ENCODE measurements at places on chromosomes 1 and 21.

DNA sequence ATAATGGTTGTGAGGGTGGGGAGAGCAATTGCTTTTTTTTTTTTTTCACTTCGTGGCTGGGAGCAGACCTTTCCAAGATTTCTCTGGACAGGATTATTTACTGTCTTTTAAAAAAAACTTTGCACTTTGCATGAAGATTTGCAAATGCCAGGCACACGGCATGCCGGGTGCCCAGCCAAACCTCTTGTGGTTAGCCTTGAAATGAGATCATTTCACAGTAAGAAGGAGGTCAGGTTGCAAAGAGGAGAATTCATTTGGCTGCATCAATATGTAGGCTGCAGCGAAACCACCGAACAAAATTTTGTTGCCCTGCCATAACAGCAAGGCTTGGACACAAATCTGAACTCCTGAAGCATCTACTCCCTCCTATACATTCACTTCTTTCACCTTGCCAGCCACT lies 36.5 kb upstream of the KCND3 start:
- H3K4me3 ChIP-seq = no peak overlapping the region
- H3K4me1 ChIP-seq = no peaks in the 10 kb centered on the region
- no peak overlapping the region for H3K27ac ChIP-seq
- H3K36me3 ChIP-seq = no peaks in the 10 kb centered on the region
- no peaks in the 10 kb centered on the region for H3K27me3 ChIP-seq

DNA sequence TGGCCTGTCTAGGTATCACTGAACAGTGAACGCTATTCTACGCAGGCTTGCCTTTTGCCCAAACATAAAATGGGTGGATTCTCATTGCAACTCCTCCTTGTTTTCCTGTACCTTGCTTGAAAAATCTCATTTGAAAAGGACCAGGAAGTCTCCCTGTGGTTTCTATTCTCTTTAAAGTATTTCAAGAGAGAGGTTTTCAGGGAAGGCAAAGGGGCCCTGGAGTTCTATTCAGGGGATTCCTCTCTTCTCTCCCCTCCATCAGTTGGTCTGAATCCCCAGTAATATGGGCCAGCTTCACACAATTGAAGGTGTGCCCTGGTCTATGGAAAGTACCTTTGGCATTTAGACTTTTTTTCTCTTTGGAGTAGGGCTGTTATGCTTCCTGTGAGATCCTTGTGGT lies 311.3 kb downstream of the RGS7 start:
- H3K27me3 ChIP-seq = no peaks in the 10 kb centered on the region
- no peaks in the 10 kb centered on the region for H3K4me1 ChIP-seq
- no peak overlapping the region for H3K4me3 ChIP-seq
- no peak for DNase-seq

GRCh38 chr1:27763358-27763757 lies 9.7 kb upstream of the STX12 start:
- no peaks in the 10 kb centered on the region for H3K27me3 ChIP-seq
- H3K4me1 ChIP-seq = no peaks in the 10 kb centered on the region
- no peaks in the 10 kb centered on the region for H3K36me3 ChIP-seq

DNA sequence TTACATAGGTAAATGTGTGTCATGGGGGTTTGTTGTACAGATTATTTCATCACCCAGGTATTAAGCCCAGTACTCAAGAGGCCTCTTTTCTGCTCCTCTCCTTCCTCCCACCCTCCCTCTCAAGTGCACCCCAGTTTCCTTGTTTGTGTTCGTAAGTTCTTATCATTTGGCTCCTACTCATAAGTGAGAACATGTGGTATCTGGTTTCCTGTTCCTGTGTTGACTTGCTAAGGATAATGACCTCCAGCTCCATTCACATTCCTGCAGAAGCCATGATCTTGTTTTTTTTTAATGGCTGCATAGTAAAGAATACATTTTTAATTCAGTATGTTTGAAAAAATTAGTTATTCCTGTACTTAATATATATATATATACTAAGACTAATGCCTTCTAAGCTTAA lies 107.7 kb downstream of the CLDN17 start:
- H3K4me3 ChIP-seq = no peak overlapping the region
- H3K27me3 ChIP-seq = no peaks in the 10 kb centered on the region
- H3K4me1 ChIP-seq = no peaks in the 10 kb centered on the region
- H3K27ac ChIP-seq = no peak overlapping the region
- H3K36me3 ChIP-seq = no peaks in the 10 kb centered on the region

- no peak for DNase-seq
- H3K27ac ChIP-seq = no peak overlapping the region
- no peaks in the 10 kb centered on the region for H3K27me3 ChIP-seq
- H3K4me3 ChIP-seq = no peak overlapping the region
These were observed 14.7 kb downstream of the AMPD2 start for GRCh38 chr1:109634292-109634691.

DNA sequence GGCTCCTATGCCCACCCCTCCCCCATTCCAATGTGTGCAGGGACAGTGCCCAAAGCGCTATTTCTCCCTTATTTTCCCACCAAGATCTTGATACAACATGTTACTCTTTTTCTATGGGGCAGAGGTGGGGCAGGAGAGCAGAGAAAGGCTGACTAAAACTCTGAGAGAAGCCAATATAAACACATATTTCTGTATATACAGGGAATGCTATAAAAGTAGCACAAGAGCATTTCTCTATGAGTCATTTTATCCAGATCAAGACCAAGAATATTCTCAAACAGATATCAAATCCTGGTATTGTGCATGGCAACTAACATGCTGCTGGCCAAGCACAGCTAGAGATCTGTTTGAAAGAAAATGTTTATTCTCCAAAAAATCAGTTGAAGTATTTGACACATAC lies 7.3 kb downstream of the WDR26 start:
- H3K4me1 ChIP-seq = peaks cover 11% of the 10 kb centered on the region
- no peak for DNase-seq
- no peaks in the 10 kb centered on the region for H3K36me3 ChIP-seq
- no peak overlapping the region for H3K27ac ChIP-seq
- no peak overlapping the region for H3K4me3 ChIP-seq
- H3K27me3 ChIP-seq = no peaks in the 10 kb centered on the region

GRCh38 chr1:75165264-75165663 lies 31.1 kb downstream of the LHX8 start:
- H3K4me1 ChIP-seq = no peaks in the 10 kb centered on the region
- no peak overlapping the region for H3K4me3 ChIP-seq
- H3K27ac ChIP-seq = no peak overlapping the region
- H3K27me3 ChIP-seq = no peaks in the 10 kb centered on the region
- no peak for DNase-seq

- no peaks in the 10 kb centered on the region for H3K36me3 ChIP-seq
- no peak for DNase-seq
- H3K4me1 ChIP-seq = peaks cover 9% of the 10 kb centered on the region
- no peaks in the 10 kb centered on the region for H3K27me3 ChIP-seq
These were observed 3.4 kb downstream of the AP4B1 start for GRCh38 chr1:113901191-113901590.

GRCh38 chr1:10045480-10046355 lies 13.0 kb downstream of the UBE4B start:
- H3K27ac ChIP-seq = peak overlapping the region; percentile 72
- H3K27me3 ChIP-seq = no peaks in the 10 kb centered on the region

DNA sequence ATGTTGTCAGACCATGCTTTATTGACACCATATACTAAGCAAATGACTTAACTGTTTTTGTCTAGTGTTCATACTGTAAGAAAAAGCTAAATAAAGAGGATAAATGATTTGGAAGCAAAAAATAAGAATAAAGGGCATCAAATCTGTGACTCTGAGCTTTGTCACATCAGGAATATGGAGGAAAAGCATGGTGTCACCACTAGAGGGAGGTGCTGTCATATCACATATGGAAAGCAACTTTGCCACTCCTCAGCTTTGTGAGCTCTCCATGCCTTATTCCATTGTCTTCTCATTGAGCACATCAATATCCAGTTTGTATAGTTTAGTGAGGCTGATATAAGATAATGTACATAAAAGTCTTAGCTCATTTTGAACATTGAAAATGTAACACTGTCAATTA lies 20.8 kb upstream of the GBP1 start:
- no peaks in the 10 kb centered on the region for H3K36me3 ChIP-seq
- no peaks in the 10 kb centered on the region for H3K4me1 ChIP-seq
- no peaks in the 10 kb centered on the region for H3K27me3 ChIP-seq
- H3K4me3 ChIP-seq = no peak overlapping the region
- DNase-seq = no peak
- no peak overlapping the region for H3K27ac ChIP-seq

- no peak overlapping the region for H3K4me3 ChIP-seq
- no peaks in the 10 kb centered on the region for H3K27me3 ChIP-seq
- no peaks in the 10 kb centered on the region for H3K36me3 ChIP-seq
- no peaks in the 10 kb centered on the region for H3K4me1 ChIP-seq
- DNase-seq = no peak
These were observed 144.3 kb upstream of the C1orf21 start for GRCh38 chr1:184242507-184242943.

GRCh38 chr1:167432780-167433179 lies 85.5 kb downstream of the CD247 start:
- DNase-seq = no peak
- H3K4me1 ChIP-seq = no peaks in the 10 kb centered on the region

DNA sequence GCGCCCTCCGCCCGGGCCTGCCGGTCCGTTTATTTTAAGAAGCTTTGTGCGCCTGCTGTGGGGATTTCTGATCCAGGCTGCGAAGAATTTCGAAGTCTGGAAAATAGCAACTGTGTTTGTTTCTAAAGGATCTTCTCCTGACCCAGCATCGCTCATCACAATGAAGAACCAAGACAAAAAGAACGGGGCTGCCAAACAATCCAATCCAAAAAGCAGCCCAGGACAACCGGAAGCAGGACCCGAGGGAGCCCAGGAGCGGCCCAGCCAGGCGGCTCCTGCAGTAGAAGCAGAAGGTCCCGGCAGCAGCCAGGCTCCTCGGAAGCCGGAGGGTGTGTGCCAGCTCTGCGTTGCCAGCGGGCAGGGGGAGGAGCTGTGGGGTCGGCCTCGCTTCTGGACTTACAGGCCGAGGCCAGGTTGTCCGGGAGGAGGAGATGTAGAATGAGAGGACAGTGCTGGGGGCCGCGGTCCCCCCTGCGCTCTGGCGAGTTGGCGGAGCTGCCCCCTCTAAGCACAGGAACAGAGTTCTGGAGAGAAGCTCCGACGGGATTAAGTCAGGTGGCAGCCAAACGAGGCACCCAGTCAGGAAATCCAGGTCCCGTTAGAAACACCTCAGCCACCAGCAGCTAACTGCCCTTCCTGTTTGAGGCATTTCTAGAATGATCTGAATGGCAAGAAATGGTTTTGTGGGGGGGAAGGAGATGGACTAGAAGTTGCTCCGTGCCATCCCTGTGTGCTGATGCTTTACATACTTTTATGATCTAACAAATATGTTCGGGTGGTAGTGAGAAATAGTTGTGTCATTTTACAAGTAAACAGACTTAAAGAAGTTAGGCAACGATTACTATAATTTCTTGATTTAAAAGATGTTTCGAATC lies 948 bp downstream of the TXLNA start:
- peak overlapping the region; percentile 96 for H3K27ac ChIP-seq
- peaks cover 13% of the 10 kb centered on the region for H3K4me1 ChIP-seq
- H3K27me3 ChIP-seq = no peaks in the 10 kb centered on the region
- DNase-seq = peak; percentile 47
- no peaks in the 10 kb centered on the region for H3K36me3 ChIP-seq

DNA sequence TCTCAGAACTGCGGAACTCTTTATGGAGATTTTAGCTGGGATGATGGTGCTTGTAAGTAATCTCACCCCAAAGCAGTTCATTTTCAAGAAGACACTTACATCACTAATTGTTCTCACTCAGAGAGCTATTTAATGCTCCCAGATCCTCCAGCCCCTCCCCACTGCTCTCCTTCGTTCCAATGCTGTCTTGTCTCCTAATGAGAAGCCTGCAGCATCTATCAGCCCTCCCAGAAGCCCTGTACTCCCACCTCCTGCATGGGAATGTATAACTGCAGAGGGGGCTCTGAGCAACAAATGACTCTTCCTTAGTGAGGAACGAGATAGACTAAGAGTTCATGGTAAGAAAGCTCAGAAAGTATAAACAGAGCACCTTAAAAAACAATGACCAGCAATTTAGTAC lies 377.4 kb upstream of the RUNX1 start:
- DNase-seq = no peak
- H3K4me3 ChIP-seq = no peak overlapping the region
- no peak overlapping the region for H3K27ac ChIP-seq
- no peaks in the 10 kb centered on the region for H3K4me1 ChIP-seq
- H3K36me3 ChIP-seq = no peaks in the 10 kb centered on the region

DNA sequence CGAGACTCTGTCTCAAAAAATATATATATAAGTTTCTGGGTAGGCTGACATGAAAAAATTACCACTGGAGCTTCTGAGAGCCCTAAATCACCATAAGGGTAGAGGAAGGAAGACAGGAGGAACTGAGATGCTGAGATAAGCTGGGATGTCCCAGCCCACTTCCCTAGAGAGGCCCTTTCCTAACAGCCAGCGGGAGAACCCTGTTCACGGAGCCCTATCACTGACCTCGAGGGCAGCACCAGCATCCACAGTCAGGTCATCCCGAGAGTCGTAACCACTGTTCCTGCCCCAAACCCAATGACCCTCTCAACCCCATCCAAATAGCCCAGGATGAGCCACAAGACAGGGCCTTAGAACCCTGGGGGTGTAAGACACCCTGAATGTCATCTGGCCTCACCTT lies 77.5 kb downstream of the CD34 start:
- peaks cover 15% of the 10 kb centered on the region for H3K4me1 ChIP-seq
- no peaks in the 10 kb centered on the region for H3K27me3 ChIP-seq
- H3K4me3 ChIP-seq = no peak overlapping the region
- H3K36me3 ChIP-seq = no peaks in the 10 kb centered on the region
- H3K27ac ChIP-seq = peak overlapping the region; percentile 66

GRCh38 chr1:30134466-30135217 lies 588.7 kb downstream of the MATN1 start:
- no peak for DNase-seq
- H3K27ac ChIP-seq = no peak overlapping the region
- no peaks in the 10 kb centered on the region for H3K36me3 ChIP-seq
- H3K4me1 ChIP-seq = no peaks in the 10 kb centered on the region
- H3K27me3 ChIP-seq = no peaks in the 10 kb centered on the region

DNA sequence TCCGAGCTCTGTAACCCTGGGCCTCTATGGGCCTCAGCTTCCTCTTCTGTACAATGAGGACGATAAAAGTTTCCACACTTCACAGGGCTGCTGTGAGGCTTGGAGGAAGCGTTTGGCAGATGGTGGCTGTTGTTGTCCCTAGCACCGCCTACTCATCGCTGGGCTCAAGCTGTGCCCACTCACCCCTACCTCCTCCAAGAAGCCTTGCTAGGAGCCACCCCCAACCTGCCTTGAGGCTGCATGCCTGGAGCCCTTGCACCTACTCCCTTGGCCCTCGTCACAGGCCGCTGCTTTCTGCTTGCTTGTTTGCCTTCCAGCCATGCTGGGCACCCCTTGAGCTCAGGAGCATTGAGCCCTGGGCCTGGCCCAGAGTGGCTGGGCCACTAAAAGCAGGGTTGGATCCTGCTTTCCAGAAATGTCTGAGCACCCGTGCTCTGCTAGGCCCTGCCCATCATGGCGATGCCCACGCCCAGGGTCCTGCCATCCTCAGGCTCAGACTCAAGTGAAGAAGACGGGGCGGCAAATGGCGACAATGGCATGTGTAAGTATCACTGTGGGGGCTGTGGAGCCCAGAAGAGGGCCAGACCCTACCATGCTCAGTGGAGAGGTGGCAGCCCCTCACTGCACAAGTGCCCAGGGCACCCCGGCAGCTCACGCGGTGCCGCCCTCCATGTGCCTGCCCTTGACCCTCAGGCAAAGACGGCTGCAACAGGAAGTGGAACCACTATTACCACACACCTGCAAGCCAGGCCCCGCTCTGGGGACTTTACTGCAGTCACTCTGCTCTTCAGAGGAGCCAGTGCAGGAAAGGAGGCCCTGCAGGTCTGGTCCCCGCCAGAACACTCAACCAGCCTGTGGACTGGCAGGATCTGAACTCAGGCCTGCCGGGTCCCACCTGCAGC lies 9.5 kb downstream of the SH3BGRL3 start:
- peaks cover 2% of the 10 kb centered on the region for H3K4me1 ChIP-seq
- H3K4me3 ChIP-seq = no peak overlapping the region
- H3K36me3 ChIP-seq = no peaks in the 10 kb centered on the region
- no peak overlapping the region for H3K27ac ChIP-seq
